ENCODE measurements at places on chromosomes 6 and 20.

- no peak for DNase-seq
These were observed 132.1 kb upstream of the PTCHD4 start for GRCh38 chr6:48243071-48243470.

GRCh38 chr6:89987140-89987539 lies 92.9 kb downstream of the GJA10 start:
- DNase-seq: no peak

GRCh38 chr6:158188591-158188990 lies 20.4 kb downstream of the GTF2H5 start:
- DNase-seq: no peak

- DNase-seq: no peak
These were observed 6.6 kb upstream of the NPEPL1 start for GRCh38 chr20:58685988-58686387.

DNA sequence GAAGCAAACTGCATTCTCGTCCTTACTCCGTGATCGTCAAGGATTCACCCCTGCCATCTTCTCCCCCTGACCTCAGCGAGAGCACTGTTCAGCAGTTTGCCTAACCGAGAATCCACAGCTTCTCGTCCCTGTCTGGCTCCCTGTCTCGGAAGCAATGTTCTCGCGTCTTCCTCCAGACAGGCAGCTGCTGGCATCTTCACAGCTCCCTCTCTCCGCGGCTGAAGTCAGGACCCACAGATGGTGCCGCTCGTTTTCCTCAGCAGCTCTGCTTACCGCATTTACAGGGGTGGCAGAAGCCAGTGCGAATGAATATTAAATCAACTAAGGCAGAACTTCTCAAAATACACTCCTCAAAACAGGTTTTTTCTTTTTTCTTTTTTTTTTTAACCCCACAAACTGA lies 18.9 kb upstream of the SLC22A2 start:
- DNase-seq: no peak

GRCh38 chr20:51611625-51611890 lies 69.0 kb upstream of the NFATC2 start:
- DNase-seq: no peak

DNA sequence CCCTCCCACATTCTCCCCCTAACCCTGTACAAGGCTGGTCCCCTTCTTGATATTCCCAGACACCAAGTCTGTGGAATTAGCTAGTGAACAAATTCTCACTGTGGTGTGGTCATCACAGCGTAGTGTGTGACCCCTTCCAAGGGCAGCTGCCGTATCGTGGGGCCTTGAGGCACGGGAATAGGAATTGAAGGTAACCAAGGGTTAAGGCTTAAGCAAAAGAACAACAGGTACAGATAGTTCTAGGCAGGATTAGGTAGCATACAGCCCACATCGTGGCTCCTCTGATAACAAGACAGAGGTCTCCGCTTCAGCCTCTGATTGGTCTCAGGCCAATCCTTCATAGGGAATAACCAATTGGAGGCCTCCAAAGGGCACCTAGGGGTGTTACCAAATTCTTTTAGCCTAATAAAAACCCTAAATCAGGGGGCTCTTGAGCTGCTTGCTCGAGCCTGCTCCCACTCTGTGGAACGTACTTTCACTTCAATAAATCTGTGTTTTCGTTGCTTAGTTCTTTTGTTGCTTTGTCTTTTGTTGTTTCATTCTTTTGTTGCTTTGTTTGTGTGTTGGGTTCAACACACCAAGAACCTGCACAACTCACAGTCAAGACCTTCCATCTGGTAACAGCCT lies 64.7 kb downstream of the GPR6 start:
- DNase-seq: no peak

DNA sequence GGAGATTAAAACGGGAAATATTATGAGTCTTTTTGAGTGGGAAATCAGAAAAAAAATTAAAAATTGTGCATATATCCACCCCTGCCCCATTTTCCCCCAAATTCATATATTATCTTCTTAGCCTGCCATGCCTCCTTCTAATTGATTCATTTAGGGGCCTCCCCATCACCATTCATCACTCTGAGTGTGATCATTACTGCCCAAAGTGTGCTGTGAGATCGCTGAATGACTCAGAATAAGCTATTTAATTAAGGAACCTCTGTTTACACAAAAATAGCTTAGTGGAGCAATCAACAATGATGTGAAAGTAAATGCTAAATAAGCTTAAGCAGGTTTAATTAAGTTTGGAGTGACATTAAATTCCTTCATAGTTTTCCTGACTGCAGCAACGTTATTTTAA lies 645.5 kb downstream of the GRIK2 start:
- no peak for DNase-seq

GRCh38 chr20:1800777-1801176 lies 94.4 kb upstream of the SIRPA start:
- no peak for DNase-seq

- no peak for DNase-seq
These were observed 38.2 kb downstream of the PYGB start for GRCh38 chr20:25285856-25286798.

GRCh38 chr6:105810105-105810921 lies 275.8 kb upstream of the PRDM1 start:
- DNase-seq: peak; percentile 59

DNA sequence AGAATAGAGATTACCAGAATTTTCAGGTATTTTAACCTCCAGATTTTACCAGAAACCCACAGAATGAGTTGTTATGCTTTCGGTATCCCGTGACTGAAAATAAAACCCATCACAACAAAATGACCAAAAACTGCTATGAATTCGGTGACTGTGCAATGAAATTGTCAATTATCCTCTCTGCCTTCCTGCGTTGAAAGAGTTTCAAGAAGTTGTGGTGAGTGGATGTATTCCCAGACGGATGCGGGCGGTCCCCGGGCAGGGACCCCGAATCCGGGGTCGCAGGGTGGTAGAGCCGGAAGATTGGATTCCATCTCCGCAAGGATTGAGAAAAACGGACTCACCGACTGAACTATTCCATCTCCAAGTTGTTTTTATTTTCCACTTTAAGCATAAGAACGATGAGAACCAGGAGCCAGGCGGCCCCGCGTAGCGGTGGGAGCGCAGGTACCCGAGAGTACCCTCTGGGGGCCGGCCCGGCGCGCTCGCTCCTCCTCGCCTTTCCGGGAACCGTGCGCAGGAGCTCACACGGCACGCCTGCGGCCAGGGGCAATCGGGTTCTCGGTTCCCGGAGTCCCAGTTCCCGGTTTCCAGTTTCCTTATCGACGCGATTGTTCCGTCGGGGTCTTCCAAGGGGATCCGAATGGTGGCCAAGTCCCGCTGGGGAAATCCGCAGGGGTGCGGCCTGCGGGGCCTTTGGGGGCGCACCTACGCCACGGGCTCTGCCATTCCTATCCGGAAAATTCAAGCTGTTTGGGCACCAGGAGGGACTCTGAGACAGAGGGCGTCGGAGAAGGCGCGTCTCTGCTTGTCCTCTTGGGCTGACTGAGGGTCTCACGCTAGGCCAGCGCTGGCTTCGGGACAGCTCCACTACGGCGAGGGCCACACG lies 104.9 kb upstream of the PRDM1 start:
- no peak for DNase-seq

GRCh38 chr6:158653577-158654354 lies 3.9 kb downstream of the SYTL3 start:
- no peak for DNase-seq

DNA sequence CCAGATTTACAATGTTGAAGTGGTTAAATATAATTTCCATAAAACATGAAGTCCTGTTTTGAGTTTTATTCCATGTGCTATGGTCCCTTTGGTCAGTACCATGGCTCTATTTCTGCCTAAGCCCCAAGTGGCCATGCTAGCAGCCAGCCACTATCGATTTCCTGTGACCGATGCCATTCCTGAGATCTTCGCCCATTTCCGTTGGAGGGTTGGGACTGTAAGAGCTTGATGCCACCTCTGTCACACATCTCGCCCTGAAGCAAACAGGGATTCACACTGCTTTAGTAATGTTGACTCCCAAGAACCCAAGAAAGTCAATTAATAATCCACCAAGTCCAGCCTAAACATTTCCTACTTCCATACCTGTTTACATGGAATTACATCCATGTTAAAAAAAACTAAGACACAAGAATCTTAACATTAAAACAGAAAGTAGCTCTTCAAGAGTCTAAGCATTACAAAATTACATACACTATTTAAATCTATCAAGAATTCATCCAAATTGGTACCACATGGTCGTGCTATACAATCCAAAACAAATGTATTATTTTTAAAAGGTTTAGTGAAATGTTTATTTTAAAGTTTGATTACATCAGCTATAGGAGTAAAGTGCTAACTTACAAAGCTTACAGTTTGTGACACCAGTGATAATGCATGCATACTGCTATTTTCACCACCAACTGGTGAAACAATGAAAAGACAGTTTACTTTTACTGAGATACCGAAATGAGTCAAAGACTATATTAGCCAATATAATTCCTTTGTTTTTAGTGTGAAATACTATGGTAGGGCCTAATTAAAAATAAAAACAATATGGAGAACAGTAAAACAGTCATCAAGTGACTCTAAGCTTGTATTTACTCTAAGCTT lies 2.5 kb downstream of the RBM39 start:
- no peak for DNase-seq

DNA sequence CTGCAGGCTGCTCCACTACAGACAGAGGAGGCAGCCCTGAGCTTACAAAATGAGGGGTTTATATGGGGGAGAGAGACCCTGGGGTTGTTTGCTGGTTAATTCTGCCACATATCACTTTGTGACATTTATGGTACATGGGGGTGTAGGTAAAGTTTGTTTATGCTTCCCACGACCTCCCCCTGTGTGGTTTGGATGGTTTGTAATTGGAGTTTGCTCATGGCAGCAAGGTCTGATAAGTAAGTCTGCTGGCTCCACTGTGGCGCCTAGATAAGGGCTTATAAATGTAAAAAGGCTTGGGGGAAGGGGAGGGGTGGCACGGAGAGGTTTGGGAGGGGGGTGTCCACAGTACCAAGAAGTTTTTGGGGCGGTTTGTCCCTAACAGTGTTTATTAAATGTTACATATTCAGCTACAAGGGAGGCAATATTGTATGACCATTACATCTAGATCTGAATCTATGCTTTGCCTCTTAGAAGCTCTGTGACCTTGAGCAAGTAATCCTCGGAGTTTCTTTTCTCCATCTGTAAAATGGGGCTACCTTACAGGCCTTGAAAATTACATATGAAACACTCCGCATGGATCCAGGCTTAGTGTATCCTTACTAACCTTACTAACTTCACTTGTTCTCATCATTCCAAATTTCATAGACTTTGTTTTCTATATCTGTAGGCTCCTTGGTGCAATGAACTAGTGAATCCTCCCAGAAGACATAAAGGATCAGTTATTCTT lies 204.8 kb upstream of the NOX3 start:
- no peak for DNase-seq

GRCh38 chr20:38336726-38337125 lies 9.6 kb upstream of the LBP start:
- DNase-seq: no peak

DNA sequence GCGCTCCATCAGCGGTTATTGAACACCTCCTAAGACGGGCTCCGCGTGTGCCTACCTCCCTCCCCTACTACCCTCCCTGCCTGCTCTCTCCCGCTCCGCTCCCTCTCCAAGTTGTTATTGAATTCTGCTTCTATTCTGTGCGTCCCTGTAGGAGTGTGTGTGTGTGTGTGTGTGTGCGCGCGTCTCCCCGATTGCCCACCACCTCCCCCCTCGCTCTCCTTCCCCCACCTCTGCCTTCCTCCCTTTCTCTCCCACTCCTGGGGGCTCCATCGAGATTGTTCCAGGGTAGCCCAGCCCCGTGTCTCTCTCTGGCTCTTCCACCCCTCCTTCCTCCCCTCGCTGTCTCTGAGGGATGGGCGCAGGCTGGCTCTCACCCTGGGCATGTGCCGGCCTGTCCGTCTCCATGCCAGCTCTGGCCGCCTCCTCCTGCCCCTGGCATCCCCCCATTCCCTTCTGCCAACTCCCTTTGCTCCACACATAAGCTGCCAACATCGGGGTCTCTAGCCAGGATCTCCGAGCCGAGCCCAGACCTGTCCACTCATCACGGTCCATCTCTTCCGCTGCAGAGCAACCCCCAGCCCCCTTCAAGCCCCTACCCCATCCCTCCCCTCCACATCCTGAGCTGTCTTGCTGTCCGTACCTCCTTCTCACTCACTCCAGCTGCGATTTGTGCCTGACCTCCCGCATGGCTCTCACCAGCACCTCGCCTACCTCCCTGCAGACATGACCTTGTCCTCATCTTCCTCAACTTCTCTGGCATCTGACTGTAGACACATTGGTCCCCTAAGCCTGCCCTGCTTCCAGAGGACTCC lies 68.5 kb downstream of the SRC start:
- no peak for DNase-seq

DNA sequence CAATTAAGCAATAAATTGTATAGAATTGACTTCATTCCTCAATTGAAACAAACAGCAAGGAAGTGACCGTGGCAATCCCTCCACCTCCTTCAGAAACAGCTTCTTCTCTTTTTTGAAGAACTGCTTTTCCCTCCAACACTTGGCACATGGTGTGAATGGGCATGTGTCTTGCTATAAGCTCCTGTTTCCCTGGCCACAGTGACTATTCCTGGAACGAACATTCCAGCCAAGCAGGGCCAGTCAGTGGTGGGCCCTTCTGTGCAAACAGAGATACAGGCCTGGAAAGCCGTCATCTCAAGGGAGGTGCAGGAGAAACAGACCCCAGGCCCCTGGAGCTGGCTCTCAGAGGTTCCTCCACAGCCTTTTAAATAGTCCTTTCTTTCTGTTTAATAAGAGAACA lies 6.9 kb downstream of the TXNDC5 start:
- DNase-seq: no peak

DNA sequence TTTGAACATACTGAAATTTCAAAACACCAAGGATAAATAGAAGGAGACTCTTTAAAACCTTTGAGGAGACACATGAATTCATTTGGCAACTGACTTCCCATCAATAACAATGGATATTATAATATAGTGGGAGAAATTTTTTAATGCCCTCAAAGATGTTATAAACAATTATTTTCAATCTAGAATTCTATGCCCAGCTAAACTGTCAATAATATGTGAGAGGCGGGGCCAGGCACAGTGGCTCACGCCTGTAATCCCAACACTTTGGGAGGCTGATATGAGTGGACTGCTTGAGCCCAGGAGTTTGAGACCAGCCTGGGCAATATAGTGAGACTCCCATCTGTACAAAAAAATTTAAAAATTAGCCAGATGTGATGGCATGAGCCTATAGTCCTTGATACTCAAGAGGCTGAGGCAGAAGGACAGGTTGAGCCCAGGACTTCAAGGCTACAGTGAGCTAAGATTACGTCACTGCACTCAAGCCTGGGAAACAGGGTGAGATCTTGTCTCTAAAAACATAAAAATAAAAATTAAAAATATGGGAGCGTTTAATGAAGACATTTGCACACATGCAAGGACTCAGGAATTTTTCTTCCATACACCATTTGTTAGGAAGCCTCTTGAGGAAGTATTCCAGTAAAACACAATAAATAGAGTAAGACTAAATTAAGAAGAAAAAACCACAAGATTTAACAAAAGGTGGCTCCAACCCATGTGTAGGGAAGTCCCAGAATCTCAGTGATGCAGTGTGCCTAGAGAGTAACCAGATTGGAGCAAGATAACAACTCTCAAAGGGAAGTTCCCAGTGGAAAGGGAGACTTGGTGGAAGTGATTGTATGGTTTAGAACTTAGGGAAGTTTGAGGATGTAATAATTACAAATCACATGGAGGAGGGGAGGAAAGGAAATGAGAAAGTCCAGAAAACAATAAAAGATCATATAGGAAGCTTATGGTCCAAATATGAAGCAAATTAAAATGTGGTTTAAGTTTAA lies 26.3 kb upstream of the ETV7 start:
- DNase-seq: no peak
